ENCODE measurements at places on chromosomes 4 and X.
A peak's percentile ranks its signal among the peaks of the same experiment; 100 is the strongest.

GRCh38 chr4:3358656-3359055 lies 65.8 kb downstream of the RGS12 start:
- peak; percentile 43 for DNase-seq

GRCh38 chr4:96205143-96205936 lies 365.4 kb downstream of the PDHA2 start:
- no peak for DNase-seq

DNA sequence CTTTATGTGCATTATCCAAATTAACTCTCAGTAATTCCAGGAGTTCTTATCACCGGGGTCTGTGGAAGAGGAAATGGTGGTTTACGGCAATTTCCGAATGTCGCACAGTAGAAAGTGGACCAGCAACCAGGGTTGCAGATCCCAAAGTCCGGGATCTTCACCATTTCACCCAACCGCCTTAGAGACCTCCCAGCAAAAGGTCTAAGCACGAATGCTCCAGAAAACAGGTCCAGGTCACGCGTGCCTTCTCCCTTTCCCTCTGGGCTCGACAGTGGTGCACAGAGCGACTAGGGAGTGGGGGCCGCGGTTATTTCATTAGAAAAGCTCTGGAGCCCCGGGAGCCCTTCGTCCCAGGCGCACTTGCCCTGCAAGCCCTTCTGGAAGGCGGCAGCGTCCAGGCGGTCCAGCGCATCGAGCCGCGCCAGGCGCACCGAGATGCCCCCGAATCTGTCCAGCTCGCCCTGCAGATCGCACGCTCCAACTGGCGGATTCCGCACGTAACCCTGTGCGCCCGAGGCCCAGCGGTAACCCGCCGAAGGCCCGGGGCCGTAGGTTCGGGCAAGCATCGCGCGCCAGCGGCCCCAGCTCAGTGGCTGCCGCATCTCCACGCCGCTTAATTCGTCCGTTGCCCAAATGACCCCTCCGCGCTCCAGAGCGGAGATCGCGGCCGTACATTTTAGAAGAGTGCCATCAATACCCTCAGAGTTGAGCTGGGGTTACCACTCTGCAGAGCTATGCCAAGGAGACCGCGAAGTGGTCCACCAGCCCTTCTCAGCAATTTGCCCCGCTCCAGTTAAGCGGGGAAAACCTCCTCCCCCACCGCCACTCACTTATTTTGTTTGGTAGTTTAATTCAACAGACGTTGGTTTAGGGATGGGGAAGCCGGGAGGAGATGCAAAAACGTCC lies at the start of gene NUDT6:
Gene NUDT6 (minus strand): TSS at position 627 of the 906 bp plus-strand sequence. CDS start 25 bp downstream, at position 602.
- peak; percentile 60 for DNase-seq

DNA sequence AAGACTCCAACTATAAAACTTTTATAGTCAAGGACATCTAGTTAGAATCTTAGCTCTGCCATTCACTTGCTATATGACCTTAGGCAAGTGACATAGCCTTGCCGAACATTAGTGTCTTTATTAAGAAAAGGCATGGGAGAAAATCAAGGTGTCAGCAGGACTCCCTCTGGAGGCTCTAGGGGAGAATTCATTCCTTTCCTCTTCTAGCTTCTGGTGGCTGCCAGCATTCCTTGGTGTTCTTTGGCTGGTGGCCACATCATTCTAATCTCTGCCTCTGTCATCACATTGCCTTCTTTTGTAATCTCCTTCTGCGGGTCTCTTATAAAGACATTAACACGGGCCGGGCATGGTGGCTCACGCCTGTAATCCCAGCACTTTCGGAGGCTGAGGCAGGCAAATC lies 99.8 kb downstream of the PPP1R2C start:
- DNase-seq, result no peak

- DNase-seq, result no peak
These were observed 33.6 kb upstream of the NOCT start for GRCh38 chr4:138981930-138982390.

- DNase-seq, result no peak
These were observed 77.7 kb upstream of the DHX15 start for GRCh38 chr4:24662056-24662455.

GRCh38 chr4:139606579-139607501 lies 50.8 kb upstream of the SETD7 start:
- peak; percentile 63 for DNase-seq

- DNase-seq, result no peak
These were observed 781.5 kb upstream of the EPHA5 start for GRCh38 chr4:66451741-66452140.

GRCh38 chrX:151776936-151777335 lies 42.4 kb downstream of the CNGA2 start:
- DNase-seq, result no peak

DNA sequence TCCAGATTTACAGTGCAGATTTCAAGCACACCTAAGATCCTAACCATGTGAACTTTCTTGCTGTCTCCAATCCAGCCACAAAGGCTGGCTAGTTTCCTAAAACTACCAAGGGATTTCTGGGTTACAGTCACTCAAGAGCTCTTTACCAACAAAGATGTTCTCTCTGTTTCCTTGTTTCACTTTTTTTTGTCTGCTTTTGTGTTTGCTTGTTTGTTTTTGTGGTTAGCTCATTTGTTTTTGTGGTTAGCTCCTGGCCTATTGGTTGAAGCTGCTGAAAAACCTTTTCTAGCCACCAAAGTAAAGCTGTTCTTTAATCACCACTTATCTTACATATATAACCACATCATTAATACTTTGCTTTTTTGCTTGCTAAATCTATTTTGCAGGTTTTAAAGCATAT lies 642.5 kb upstream of the GALNTL6 start:
- DNase-seq, result no peak

GRCh38 chr4:182188622-182189021 lies 54.6 kb upstream of the TENM3 start:
- no peak for DNase-seq

DNA sequence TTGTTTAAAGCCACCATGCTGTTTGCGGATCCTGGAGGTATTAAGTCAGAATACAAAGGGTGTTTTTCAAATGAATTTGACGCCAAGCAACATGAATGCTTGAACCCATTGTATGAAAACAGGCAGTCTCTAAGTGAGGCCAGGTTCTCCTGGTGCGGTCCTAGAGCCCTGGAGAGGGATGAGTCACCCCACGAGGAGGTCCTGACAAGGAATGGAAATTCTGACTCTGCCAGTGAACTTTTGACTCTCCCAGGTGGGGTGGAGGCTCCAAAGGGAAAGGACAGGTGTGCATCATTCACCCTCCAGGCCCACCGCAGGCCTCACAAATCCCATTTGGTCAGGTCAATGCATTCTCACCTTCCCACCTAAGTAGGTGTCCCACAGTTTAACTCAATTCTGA lies 1.5 kb downstream of the TRIM2 start:
- no peak for DNase-seq

DNA sequence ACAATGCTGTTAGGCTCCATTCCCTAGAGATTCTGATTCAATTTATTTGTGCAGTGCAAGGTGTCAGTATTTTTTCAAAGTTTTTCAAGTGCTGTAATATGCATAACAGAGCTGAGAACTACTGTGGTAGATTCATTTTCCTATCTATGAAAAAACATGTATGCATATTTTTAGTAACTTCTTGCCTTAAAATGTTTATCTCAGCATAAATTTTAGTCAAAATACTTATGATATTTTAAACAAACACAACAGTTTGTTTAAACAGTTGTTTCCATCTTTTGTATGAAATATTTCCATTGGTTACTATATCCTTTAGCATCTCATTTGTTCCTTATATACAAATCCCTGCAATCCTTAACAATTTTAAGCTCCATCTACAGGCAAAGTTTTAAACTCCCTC lies 624.8 kb upstream of the ADGRL3 start:
- no peak for DNase-seq

DNA sequence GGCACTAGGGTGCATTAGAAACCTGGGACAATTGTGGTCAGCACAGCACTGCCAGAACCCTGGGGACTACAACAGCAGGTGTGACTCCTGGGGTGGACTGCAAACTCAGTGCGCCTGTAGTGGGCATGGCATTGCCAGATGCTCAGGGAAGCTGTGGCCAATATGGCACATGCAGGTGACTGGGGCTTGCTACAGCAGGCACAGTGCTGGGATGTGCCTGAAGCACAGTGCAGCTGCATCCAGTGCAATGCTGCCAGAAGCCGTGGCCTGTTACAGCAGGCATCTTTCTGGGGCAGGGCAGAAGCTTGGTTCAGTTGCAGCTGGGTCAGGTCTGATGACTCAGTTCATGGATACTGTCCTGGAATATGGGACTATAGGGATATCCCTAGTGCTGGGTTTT lies 445.8 kb downstream of the CCSER1 start:
- no peak for DNase-seq

- no peak for DNase-seq
These were observed 38.0 kb upstream of the COX7B2 start for GRCh38 chr4:46946919-46947536.

DNA sequence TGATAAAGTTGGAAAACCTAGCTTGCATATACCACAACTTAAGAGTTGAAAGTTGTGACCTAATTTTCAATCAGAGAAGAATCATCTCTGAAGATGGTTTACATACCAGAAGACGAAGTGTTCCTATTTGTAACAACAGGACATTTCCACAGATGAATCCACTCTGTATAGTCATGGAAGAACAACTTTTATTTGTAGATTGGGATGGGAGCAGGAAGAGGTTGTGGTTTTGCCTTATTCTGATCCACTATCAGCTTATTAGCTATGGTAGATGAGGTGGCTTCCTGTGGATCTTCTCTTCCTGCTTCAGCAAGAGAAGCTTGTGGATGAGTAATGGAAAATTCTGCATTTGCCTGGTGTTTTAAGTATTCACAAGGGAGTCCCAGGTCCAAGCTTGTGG lies 18.6 kb upstream of the SUPT20HL1 start:
- DNase-seq, result no peak

DNA sequence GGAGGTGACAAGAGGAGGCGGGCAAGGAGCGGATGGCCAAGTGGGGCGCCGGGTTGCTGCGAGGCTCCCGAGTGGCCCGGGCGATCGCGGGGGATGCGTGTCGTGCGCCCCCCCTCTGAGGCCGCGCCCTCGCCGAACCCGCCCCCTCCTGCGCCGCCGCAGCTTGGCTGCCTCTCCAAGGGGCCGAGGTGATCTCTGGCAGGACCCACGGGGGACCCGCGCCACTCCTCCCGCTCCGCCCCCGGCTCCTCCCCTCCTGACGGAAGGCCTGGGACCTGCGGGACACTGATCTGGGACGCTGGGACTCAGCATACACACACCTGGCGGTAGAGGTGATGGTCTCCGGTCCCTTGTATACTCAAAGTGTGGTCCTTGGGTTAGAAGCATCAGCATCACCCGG lies 21.9 kb upstream of the FAM47C start:
- DNase-seq, result no peak

DNA sequence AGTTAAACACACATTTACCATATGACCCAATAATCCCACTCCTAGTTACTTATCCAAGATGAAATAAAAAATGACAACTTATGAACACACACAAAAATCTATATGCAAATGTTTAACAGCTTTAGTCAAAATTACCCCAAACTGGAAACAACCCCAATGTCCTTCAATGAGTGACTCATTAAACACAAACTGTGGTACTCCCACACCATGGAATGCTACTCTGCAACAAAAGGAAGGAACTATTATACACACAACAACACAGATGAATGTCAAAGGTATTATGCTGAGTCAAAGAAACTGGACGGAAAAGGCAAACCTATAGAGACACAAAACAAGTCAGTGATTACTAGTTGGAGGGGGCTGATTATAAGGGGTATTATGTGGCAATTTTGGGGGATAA lies 40.5 kb downstream of the MED14 start:
- DNase-seq, result no peak

DNA sequence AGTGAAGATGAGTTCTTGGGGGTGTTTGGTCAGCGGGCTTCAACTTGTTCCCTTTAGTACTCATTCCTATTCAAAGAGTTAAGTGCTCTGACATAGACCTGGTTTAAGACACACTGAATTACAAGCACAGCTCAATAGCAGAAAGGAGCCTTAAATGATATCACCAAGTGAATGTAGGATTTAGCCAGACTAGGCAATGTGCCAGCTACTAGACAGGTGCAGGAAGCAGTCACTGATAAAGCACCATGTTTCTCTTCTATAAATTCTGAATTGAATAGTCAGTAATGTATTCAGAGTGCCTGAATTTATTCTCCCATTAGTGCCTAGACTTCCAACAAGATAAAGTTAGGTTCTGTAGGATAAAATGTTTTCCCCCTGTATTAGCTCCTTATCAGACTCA lies 63.6 kb downstream of the ASB9 start:
- DNase-seq, result peak; percentile 82

- no peak for DNase-seq
These were observed 99.8 kb upstream of the NOCT start for GRCh38 chr4:138915756-138916155.

DNA sequence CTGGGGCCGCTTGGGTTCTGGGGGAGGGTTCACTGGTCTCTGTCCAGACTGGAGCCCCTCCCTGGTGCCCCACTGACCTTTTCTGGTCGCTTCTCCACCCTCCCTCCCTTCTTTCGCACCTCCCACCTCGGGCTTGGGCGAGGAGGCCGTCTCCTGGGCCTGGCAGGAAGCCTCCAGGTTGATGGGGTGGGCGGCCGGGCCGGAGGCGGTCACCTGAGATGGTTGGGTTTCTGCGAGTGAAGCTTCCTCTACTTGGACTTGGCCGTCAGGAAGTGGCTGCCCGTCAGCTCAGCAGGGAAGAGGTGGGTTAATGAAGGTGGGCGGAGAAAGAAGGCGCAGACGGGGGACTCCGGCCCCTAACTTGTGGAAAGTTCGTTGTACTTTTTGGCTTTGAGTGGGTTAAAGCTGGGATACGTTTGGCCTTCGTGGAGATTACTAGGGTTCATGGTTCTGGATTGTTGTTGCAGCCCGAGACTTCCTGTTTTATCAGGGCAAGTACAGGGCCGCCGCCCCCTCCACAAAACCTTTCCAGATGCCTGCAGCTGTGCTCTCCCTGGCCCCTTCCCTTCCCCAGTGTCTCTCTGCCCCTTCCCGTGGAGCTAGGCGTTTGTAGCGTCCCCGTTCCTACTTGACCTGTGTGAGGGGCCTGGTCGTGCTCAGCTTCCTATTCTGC lies 1.2 kb downstream of the AKAP17A start:
- peak; percentile 77 for DNase-seq

DNA sequence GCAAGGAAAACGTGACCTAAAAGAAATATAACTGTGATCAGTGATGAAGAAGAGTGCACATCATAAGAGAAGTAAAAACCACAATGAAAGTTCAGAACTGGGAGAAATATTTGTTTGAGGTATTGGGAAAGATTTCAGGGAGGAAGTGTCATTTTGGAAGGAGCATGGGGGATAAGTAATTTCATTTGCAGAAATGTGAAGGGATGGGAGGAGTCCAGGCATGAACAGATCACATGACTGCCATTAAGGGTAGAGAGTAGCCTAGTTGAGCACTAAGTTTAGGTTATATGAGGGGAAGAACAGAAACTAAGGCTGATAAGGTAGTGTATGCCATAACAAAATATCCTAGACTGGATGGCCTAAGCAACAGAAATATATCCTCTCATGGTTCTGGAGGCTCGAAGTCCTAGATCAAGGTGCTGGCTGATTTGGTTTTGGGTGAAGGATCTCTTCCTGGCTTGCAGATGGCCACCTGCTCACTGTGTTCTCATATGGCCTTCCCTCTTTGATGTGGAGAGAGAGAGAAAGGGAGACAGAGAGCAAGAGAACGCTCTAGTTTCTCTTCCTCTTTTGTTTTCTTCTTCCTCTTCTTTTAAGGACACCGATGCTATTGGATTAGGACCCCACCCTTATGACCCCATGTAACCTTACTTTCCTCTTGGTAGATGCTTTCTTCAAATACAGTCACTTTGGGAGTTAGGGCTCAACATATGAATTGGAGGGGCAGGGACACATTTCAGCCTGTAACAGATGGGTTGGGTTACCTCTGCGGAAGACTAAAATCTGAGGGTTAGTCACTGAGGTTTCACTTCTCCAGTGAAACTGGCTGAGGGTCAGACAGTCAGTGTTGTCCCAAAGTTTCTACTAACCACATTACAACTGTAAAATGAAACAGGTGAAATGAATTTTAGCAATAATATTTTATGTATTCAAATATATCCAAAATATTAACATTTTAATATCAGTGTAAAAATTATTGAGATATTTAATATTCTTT lies 77.9 kb downstream of the EGF start:
- DNase-seq, result no peak
